ENCODE measurements at places on chromosomes 2 and 18.

GRCh38 chr18:63155169-63155852 lies 164.3 kb downstream of the BCL2 start:
- peak; percentile 62 for DNase-seq

DNA sequence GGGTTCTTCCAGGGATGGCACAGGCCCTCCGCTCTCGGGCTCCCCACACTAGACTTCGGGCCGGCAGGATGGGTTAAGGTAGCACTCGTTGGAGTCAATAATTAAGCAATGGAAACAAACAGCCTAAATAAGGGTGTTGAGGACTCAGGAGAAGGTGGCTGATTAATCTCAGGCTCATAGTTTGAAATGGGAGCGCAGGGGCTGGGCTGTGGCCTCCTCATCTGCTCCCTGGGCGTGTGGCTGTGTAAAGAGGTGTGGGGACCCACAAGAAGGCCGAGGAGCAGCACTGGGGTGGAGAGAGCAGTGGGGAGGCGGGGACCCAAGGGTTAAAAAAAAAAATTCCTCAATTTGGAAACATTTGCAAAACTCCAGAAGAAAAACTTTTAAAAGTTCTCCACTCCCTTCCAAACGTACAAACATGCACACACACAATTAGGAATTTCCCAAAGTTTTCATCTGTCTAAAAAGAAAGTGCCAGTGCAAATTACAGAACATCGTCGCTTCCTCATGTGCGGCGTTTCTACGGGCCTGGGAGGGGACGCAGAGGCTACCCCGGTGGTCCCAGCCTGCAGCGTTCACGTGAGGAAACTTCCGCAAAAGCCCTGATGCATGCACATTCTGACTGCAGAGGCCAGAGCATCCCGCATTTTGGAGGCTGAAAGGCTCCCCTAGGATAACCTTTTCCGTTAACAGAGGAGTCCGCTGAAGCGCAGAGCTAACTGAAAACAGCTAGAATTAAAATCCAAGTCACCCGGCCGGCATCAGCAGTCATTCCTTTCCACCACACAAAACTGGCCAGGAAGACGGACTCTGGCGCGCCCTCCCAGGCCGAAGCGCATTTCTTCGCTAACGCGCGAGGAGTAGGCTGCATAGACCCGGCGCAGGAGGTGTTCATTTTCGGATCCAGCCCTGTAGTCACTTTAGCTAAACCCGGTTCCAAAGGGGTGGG lies 1.0 kb upstream of the TUBB6 start:
- DNase-seq = no peak

DNA sequence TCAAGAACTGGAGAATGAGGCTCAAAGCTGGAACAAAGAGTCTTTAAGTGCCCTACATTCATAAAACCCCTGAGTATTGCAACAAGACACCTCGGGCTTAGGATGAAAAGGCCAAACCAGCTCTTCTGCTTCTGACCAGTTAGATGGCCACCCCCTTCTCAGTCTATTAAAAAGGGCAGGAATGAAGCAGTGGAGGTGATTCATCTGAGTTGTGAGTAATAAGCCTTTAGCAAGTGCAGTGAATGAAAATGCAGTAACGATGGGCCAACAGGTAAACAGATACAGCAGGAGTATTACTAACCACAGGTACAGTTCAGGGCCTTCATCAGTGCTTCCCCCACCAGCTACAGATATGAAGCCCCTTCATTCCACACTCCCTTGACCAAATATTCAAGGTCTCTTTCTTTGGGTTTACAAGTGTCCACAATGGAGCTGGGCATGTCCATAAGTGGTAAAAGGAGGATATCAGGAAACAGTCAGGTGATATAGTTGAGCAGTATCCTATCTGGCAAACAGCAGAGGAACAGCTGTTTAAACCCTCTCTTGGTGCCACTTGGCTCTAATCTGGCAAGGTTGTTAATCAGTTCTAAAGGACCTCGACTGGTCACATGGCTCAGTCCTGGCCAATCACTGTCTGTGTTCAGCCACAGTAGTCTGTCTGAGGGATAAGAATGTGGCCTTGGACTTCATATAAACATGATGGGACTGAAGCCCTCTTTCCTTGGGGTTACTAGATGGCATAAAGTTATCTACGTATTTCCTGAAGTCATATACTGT lies 17.8 kb downstream of the SERPINB13 start:
- no peak for DNase-seq

- DNase-seq = no peak
Measured at GRCh38 chr18:34796035-34796657, 86.0 kb downstream of the DTNA start.

GRCh38 chr2:150325656-150326314 lies 161.7 kb downstream of the RND3 start:
- no peak for DNase-seq

- DNase-seq = no peak
Measured at GRCh38 chr2:77999376-77999775, 477.2 kb upstream of the LRRTM4 start.

DNA sequence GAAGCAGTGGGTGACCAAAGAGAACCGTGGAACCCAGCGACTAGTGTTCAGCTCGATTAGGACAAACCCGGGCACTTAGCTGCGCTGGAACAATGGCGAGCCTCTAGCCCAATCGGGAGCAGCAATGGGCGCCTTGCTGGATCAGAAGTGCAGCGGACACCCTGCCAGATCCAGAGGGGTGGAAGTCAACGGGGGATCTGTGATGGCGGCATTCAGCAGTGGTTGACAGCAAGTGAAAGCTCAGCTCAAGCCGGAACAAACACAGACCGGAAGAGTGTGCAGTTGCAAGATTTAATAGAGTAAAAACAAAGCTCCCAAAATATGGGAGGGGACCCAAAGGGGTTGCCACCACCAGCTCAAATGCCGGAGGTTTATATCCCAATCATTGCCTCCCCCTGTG lies 478.7 kb upstream of the REG3G start:
- no peak for DNase-seq

DNA sequence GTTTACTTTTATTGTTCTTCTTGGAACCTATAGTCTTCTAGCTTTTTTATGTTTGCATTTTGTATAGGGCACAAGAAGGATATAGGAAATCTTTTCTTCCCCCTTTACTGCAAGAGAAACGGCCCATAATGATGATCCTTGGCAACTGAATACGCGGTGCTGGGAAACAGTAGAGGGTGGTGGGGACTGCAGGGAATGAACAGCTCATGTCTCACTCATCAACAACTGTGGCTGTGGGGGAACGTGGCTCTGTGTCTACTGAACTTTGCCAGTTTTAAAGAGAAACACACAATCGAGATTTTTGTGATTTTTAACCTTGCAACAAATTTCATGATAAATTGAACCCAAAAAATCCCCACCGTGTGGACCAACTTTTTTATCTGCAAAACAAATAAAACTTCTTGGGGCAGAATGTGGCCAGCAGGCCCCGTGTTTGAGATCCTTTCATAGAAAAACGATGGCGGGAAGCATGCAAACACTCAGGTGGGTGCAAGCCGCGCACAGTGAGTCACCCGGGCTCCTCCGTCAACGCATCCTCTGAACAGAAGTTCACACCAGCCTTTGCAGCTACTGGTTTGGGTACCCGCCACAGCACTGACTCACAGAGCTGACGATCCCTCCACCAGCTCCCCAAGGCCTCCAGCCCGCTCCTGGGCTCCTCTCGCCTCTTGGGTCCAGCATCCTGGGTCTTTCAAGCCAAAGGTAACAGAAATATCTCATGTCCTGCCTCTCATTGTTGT lies 149.3 kb downstream of the COL6A3 start:
- DNase-seq = no peak

DNA sequence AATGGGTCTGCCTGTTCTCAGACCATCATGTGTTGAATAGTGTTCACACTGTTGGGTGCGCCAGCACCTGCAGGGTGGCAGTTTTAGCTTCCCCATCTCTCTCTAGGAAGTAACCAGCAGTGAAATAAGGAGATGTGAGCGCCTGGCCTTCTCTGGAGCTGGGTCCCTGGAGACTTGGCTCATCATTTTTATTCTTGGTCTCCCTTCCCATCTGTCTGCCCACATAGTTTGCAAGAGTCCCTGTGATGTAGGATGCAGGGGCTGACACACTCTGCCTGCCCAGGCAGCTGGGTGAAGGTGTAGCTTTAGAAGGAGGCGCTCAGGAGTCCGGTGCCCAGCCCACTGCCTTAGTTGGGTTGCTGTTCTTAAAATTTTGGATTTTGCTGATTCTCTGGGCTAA lies 172.2 kb downstream of the LDLRAD4 start:
- DNase-seq = no peak

GRCh38 chr18:267380-267687 lies 513 bp downstream of the THOC1 start:
- DNase-seq = no peak

DNA sequence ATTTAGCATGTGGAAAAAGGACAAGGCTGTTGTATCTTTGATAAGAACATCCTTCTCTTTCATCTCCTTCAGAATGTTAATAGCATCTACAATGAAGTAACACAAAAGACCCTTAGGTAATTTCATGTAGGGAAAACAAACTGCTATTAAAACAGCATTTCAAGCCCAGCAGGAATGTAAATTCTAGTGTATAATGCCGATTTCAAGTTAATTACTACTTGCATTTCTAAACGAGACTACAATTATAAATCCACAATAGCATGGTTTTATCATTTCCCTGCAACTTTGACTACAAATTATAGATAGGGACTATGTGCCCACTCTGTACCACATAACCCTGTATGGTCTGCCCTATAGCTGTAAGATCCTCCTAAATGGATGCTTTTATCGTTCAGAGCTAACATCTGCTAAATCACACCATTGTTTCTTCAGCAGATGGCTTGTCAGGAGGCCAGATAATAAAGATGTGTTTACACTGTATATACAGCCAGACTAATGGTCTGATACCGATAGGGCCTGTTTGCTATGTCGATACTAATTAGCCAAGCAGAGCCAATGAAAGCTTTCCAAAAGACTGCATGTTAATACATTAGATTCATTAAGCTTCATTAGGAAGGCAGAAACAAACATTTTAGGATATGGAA lies 51.9 kb downstream of the LRPPRC start:
- no peak for DNase-seq

GRCh38 chr18:63445037-63445436 lies 22.8 kb upstream of the VPS4B start:
- no peak for DNase-seq

- DNase-seq = no peak
Measured at GRCh38 chr2:3466482-3466863, 52.9 kb downstream of the ADI1 start.

GRCh38 chr2:218476676-218477075 lies 57.8 kb downstream of the VIL1 start:
- DNase-seq = no peak

DNA sequence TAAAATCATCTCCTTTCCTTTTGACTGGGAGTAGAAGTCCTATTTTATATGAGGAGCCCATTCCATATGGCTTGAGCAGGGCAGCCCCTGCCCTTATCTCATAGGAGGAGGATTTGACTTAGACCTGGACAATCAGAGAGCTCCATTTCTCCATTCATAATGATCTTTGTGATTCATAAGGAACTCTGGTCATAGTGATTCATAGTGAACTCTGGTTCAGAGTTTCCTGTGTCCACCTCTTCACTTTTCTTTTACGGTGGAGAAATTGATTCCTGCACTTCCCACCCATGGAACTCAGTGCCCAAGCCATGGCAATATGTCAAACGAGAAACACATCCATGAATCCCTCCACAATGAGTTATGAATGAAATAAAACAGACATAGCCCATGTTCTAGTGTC lies 12.8 kb upstream of the MYO3B start:
- no peak for DNase-seq

DNA sequence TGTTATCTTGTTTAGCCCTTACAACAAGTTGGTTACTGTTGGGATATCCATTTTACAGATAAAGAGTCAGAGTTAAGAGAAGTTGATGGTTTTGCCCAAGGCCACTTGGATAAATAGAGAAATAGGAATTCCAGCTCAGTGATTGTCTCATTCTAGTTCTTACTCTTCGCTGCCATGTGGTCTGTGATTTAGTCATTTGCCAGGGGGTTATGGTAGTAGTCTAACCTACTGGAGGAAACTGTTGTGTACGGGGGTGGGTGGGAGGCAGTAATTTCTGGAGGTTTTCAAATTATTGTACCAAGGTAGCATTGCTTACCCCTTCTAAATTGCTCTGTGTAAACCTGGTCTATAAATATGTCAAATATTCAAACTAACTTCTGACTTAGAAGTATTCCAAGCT lies 110.4 kb downstream of the MAP2 start:
- no peak for DNase-seq

GRCh38 chr2:161352719-161353118 lies 44.5 kb downstream of the PSMD14 start:
- no peak for DNase-seq

- no peak for DNase-seq
Measured at GRCh38 chr2:28326881-28327505, 65.7 kb upstream of the FOSL2 start.

DNA sequence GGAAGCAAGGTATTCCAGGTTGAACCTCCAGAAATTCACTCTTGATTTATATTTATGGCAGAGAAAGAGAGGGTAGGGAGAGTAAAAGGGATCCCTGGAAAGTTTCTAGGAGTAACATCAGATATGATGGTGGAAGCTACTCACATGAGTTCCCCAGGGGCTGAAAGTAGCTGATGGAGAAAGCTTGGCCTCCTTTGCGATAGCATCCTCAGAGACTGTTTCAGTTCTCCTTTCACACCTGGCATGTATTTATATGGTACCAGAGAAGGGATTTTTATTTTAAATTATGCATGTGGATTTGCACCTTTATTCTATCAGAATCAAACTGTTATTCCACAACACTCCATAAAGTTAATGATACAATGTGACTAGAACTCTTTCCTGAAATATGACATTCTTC lies 126.3 kb upstream of the OSR1 start:
- DNase-seq = no peak

DNA sequence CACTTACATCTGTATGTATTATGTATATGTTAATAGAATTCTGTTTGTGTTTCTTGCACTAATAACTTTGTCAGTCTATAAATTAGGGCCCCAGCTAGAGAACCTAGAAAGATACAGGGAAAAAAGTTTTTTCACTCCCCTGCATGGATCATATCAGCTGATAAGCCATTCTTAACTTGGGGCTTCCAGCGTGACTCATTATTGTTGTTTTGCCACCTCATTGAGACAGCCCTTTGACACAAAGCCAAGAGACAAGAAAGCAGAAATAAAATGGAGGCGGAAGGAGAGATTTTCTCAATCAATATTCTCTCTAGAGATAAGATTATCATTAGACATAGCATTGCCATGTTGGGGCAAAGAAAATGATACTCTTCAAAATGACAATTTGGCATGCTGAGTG lies 93.4 kb downstream of the AKAIN1 start:
- DNase-seq = no peak

DNA sequence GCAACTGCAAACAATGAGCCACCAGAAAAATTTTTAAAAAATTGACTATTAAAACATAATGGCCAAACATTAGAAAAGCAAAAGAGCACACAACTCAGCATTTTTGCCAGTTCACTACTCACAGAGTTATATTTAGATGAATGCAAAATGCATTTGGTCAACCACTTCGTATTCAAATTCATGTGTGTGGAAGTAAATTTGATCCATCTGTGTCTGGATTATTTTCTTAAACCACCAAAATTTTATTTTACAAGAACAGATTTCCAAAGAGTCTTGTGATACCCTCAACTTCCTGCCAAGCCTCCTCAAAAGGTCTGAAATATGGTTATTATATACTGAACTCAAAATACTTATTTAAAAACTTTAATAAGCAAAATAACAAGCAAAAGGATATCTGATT lies 57.4 kb downstream of the PPP1R1C start:
- no peak for DNase-seq

Data from activated CD8-positive, alpha-beta memory T cell treated with anti-CD3 and anti-CD28 coated beads for 1 hour (primary cell).